ENCODE measurements at places on chromosomes 5 and 9. TPM values are rescaled to one million over a fixed set of nuclear protein-coding genes. Genes with fewer than 3 reads are reported as not detected.

- no peak for DNase-seq
- no peak overlapping the region for H3K27ac ChIP-seq
- H3K4me1 ChIP-seq, result peaks cover 7% of the 10 kb centered on the region
- H3K4me3 ChIP-seq, result no peak overlapping the region
- H3K36me3 ChIP-seq, result no peaks in the 10 kb centered on the region
Observed at GRCh38 chr5:81739291-81739690, 11.6 kb downstream of the SSBP2 start.

AQP3 gene
- 130 TPM for total RNA-seq

DNA sequence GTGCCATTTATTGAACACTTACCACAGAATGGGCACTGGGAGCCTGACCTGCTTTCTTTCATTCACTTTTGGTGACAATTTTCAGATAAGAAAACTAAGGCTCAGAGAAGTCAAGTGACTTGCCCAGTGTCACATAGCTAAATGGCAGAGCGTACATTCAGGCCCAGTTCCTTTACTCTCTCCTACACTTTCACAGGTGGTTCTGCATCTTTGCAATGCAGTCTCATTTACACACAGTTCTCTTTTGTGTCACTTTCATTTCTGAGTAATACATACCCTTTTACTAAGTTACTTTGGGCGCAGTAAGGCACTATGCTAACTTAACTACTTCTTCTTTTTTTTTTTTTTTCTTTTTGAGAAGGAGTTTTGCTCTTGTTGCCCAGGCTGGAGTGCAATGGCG is 8.3 kb downstream of the NFIL3 start:
- DNase-seq, result no peak
- H3K27ac ChIP-seq, result no peak overlapping the region
- H3K36me3 ChIP-seq, result no peaks in the 10 kb centered on the region
- no peak overlapping the region for H3K4me3 ChIP-seq

DNA sequence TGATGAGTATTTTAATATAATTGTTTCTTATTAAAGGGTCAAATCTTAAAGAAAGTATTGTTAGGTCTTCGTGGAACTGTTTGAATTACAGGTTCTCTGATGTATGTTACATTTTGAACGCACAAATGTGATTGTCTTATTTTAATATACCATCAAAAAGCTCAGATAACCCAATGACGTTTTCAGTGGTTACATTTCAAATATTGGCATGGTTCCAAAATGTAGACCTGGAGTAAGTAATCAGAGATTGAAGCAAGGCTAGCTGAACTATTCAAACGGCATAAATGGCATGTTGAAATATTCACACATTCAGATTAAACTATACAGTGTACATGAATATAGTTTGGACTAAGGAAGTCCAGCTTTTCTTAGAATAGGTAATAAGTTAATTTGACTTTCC is 281.7 kb upstream of the EFNA5 start:
- H3K4me3 ChIP-seq, result no peak overlapping the region
- no peak overlapping the region for H3K27ac ChIP-seq
- H3K27me3 ChIP-seq, result no peaks in the 10 kb centered on the region
- peaks cover 37% of the 10 kb centered on the region for H3K4me1 ChIP-seq
- H3K36me3 ChIP-seq, result no peaks in the 10 kb centered on the region

DNA sequence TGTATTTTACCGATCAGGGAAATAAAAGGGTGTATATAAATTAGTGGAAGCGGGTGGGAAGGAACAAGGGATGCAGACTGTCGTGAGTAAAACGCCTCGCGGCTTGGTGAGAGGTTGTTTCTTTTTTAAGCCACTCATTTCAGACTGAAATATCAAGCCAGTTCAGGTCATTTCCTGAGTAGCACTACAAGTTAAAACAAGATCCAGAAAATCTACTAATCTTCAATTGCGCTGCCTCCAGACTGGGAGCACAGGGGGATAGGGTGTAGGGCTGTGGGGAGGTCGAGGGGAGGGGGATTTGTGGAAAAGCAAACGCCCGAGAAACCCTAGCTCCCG is 140.8 kb downstream of the TSSK1B start:
- H3K27me3 ChIP-seq, result peaks cover 6% of the 10 kb centered on the region
- H3K27ac ChIP-seq, result no peak overlapping the region
- H3K36me3 ChIP-seq, result no peaks in the 10 kb centered on the region
- H3K4me1 ChIP-seq, result peaks cover 6% of the 10 kb centered on the region

DNA sequence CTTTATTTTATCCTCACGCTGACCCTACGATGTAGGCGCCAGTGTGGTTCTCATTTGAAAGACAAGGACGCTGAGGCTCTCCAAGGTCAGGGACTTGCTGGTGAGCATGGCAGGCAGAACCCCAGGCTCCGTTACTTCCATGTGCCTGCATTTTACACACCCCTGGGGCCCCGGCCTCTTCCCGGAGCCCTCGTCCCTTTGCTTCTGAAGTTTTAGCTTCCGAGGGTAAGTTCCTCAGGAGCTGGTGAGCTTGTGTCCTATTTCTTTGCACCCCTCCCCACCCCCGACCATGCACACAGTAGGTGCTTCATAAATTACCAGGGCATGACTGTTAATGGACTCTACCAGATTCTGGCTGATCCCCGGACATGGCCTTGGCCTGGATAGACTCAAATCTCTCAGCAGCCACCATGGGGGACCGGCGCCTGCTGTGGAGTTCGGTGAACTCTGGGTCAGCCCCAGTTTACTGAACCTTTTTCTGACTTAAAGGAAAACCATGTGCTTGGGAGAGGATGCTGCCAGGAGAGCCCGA is 59.3 kb upstream of the RNU6ATAC start:
- no peak for DNase-seq
- no peak overlapping the region for H3K27ac ChIP-seq
- no peak overlapping the region for H3K4me3 ChIP-seq
- no peaks in the 10 kb centered on the region for H3K4me1 ChIP-seq
- no peaks in the 10 kb centered on the region for H3K36me3 ChIP-seq

GRCh38 chr5:179113945-179114641 is 53.9 kb downstream of the ZNF354C start:
- peaks cover 9% of the 10 kb centered on the region for H3K27me3 ChIP-seq
- H3K4me3 ChIP-seq, result no peak overlapping the region
- no peak overlapping the region for H3K27ac ChIP-seq
- no peaks in the 10 kb centered on the region for H3K36me3 ChIP-seq
- no peak for DNase-seq

ZNF879 gene
- 15.2 TPM for total RNA-seq

DNA sequence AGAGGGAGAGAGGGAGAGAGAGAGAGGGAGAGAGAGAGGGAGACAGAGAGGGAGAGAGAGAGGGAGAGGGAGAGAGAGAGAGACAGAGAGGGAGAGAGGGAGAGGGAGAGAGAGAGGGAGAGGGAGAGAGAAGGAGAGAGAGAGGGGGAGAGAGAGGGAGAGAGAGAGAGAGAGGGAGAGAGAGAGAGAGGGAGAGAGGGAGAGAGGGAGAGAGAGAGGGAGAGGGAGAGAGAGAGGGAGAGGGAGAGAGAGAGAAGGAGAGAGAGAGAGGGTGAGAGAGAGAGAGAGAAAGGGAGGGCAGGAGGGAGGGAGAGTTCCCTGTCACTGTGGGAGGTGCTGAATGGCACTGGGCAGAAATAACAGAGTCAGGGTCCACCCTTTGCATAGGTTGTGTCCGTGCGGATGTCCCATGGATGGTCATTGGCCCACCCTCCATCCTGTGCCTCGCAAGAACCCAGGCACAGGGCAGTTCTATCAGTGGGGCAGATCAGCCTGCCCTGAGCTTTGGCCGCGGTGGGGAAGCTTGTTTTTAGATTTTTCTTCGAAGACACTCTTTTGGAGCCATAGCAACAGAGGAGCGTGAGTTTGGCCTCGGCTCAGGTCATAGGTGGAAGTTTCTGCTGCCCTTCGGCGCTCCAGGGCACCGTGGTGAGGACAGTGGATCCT is 30.1 kb downstream of the ADAMTSL2 start:
- no peak overlapping the region for H3K27ac ChIP-seq
- DNase-seq, result no peak
- H3K36me3 ChIP-seq, result no peaks in the 10 kb centered on the region
- no peak overlapping the region for H3K4me3 ChIP-seq
- peaks cover 8% of the 10 kb centered on the region for H3K4me1 ChIP-seq
- H3K27me3 ChIP-seq, result no peaks in the 10 kb centered on the region

DNA sequence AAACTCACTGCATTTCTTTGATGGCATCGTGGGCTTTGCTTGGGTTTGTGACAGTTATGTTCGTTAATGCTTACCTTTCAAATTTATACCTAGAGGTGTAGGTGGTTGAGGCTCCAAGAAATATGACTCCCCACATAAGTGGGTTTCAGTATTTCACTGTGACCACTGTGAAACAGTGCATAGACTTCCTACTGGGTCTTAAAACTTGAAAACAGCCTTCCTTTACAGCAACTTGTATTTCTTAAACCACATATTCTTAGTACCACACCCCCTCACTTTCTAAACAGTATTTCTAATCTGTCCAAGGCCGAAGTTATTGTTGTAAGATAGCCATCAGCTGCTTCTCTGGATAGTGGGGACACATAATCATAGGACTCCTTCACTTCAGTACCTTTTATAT is 48.3 kb downstream of the TMEFF1 start:
- H3K36me3 ChIP-seq, result no peaks in the 10 kb centered on the region
- H3K4me1 ChIP-seq, result no peaks in the 10 kb centered on the region
- no peak for DNase-seq
- H3K27ac ChIP-seq, result no peak overlapping the region
- H3K4me3 ChIP-seq, result no peak overlapping the region

DNA sequence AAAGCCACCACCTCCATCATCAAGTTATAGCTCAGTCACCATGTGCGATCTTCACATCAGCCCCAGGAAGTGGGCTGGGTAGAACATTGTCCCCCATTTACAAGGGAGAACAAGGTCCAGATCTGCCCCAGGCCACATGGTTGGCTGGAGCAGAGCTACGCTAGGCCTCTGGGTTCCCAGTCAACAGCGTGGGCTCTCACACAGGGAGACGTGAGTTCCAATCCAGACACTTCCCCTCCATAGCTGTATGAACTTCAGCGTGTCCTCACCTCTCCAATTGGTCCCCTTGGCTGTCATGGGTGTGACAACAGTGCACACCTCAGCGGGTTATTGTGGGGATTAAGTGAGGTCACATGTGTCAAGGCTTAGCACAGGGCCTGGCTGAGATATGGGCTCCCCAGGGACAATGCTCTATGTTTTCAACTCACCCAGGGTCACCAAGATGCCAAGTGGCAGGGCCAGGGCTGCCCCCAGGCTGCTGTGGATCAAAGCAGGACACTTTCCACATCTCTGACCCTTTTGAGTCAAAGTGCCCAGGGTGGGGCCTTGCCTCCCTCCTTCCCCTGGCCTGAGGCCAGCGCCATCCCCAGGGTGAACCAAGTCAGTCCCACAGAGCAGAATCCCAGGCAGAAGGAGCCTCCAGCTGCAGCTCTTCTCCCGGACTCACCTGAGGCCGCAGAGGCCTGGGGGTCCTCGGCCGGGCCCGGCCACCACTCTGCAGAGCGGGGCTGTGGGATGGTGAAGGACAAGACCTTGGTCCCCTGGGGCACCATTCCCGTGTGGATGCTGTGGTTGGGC is 19.8 kb downstream of the AKNA start:
- H3K27me3 ChIP-seq, result no peaks in the 10 kb centered on the region
- H3K36me3 ChIP-seq, result peaks cover 87% of the 10 kb centered on the region
- H3K4me3 ChIP-seq, result no peak overlapping the region
- H3K4me1 ChIP-seq, result peaks cover 88% of the 10 kb centered on the region

GRCh38 chr5:78587775-78588291 is 60.7 kb downstream of the LHFPL2 start:
- no peak overlapping the region for H3K27ac ChIP-seq
- H3K4me1 ChIP-seq, result no peaks in the 10 kb centered on the region
- H3K36me3 ChIP-seq, result no peaks in the 10 kb centered on the region
- no peaks in the 10 kb centered on the region for H3K27me3 ChIP-seq
- H3K4me3 ChIP-seq, result no peak overlapping the region

- H3K4me3 ChIP-seq, result no peak overlapping the region
- no peak for DNase-seq
- H3K36me3 ChIP-seq, result no peaks in the 10 kb centered on the region
- no peaks in the 10 kb centered on the region for H3K27me3 ChIP-seq
- H3K27ac ChIP-seq, result no peak overlapping the region
Observed at GRCh38 chr9:37392272-37392671, 30.2 kb upstream of the GRHPR start.

All from T-cell (primary cell).